PC-9 (cell line): ENCODE measurements at places on chromosomes 1 and 21. TPM values are rescaled to one million over a fixed set of nuclear protein-coding genes. Genes with fewer than 3 reads are reported as not detected.

The OR2T8 gene
- total RNA-seq: not detected in 2 replicates

The GPR37L1 gene
- 0.30 and 0.33 TPM in 2 replicates for total RNA-seq

GRCh38 chr1:71542155-71542554 lies 461.3 kb upstream of the ZRANB2 start:
- no peak for DNase-seq

The CRNN gene
- not detected in 2 replicates for total RNA-seq

GRCh38 chr1:245337829-245338484 lies 183.2 kb downstream of the KIF26B start:
- no peak for DNase-seq

DNA sequence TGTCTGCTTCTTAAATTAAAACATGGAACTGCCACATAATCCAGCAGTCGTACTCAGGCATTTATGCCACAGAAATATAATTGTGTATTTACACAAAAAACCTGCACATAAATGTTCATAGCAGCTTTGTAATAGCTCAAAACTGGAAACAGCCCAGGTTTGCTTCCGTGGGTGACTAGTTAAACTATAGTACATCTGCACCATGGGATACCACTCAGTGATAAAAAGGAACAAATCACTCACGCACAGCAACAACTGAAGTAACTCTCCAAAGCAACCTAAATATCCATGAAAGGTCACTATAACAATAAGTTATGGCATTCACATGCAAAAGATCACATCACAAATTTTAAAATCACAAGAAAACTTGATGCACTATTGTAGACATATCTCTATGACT lies 64.4 kb downstream of the KCNT2 start:
- DNase-seq: no peak

The RHOU gene
- total RNA-seq: not detected in 2 replicates

DNA sequence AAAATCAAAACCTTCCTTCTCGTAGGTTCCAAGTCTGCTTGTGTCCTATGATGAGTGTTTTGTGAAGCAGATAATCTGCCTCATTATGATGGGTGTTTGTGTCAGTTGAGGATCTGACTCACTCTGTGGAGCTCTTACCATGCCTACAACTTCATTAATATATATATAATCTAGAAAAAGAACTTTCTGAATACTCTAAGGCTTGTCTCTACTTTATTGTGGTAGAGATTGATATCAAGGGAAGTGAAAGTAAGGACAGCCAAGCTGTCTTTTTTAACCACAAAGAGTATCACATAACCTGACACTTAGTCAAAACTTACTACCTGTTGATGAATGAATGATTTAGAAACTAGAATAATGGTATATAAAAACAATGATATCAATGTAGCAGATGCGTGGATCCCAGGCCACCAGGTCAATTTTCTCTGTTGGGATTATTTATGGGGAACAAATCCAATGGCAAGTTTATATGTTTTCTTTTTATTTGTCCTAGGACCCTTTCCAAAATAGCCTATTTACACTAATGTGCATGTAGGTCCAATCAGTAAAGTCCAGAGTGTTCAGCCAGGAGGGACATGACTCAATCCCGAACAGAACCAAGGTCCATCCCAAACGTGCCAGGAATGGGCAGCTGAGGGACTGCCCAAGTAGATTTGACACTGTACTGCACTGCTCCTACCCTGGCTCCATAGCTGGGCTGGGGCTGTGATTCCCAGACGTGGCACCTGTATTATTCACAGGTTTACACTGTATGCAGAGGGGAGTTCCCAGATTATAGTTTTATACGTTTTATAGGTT lies 182.3 kb upstream of the GREM2 start:
- DNase-seq: no peak

The LCE3E gene
- total RNA-seq: not detected in 2 replicates

The HAO2 gene
- not detected in 2 replicates for total RNA-seq

The COQ8A gene
- total RNA-seq: 32.9 and 37.9 TPM in 2 replicates

The CLCA1 gene
- total RNA-seq: not detected in 2 replicates

- DNase-seq: no peak
Observed at GRCh38 chr1:186152227-186152619, 222.8 kb downstream of the TPR start.

DNA sequence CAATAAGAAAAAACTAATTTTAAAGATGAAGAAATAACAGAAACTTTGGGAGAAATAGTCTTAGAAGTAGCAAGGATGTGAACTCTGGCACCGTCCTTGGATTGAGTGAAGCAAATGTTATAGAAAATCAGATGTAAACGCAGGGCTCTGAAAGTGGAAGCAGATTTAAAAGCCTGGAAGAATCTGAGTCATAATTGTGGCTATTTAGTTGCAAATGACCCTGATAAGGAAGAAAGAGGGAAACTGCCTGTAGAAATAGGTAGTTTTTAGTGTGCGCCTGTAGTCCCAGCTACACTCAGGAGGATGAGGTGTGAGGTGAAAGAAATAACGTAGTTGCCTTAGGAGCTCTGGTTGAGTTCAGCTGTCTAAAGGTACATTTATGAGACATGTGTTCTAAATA lies 101.0 kb downstream of the NGF start:
- DNase-seq: no peak

- DNase-seq: no peak
Observed at GRCh38 chr1:32885676-32886003, 651 bp upstream of the HPCA start.

The LACTBL1 gene
- total RNA-seq: 0.28 and 0.60 TPM in 2 replicates

The CHIA gene
- total RNA-seq: not detected in 2 replicates

- no peak for DNase-seq
Observed at GRCh38 chr1:58768971-58769808, 14.7 kb downstream of the JUN start.

The SLC9C2 gene
- not detected in 2 replicates for total RNA-seq

- DNase-seq: no peak
Observed at GRCh38 chr1:155107309-155108264, 20.1 kb upstream of the EFNA1 start.

DNA sequence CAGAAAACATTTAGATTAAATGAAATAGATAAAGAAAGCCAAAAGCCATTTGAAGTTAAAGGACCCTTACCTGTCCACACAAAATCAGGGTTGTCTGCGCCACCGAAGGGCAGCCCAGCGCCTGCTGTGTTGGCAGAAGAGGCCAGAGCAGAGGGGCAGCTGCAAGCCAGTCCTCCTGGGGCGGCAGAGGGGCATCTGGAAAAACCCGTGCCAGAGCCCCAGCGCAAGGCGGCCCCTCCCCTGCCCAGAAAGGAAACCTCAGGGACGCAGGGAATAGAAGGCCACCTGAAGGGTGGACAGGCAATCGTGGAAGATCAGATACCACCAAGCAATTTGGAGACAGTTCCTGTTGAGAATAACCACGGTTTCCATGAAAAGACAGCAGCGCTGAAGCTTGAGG lies 10.7 kb downstream of the NDUFV3 start:
- DNase-seq: no peak

The ELF3 gene
- total RNA-seq: 295 and 318 TPM in 2 replicates

- no peak for DNase-seq
Observed at GRCh38 chr1:6813165-6813564, 27.9 kb downstream of the CAMTA1 start.

GRCh38 chr1:115838431-115839028 lies 2.4 kb downstream of the NHLH2 start:
- DNase-seq: no peak

DNA sequence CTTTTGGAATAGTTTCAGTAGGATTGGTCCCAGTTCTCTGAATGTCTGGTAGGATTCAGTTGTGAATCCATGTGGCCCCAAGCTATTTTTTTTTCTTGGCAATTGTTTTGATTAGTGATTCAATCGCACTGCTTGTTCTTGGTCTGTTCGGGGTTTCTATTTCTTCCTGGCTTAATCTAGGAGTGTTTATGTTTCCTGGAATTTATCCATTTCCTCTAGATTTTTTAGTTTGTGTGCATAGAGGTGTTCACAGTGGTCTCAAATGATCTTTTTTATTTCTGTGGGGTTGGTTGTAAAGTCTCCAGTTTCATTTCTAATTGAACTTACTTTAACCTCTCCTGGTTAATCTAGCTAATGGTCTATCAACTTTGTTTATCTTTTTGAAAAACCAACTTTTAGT lies 117.6 kb downstream of the NME7 start:
- DNase-seq: no peak

DNA sequence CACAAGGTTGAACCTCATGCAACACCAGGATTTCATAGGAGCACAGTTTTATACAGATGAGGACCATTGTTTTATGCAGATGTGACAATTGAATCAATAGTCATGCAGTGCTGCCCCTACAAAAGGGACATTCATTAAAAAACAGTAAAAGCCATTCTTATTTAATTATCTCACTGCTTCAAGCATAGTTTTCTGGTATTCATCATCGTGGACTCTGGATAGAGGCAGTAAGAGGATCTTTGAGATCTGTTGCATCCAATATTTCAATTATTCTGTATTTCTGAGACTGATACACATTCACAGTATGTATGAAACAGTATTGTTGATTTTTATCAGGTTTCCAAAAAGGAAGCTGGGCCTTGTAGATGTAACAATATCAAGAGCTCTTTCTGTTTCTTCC lies 237.6 kb downstream of the RYR2 start:
- no peak for DNase-seq

The KCNK1 gene
- total RNA-seq: 57.6 and 60.6 TPM in 2 replicates

DNA sequence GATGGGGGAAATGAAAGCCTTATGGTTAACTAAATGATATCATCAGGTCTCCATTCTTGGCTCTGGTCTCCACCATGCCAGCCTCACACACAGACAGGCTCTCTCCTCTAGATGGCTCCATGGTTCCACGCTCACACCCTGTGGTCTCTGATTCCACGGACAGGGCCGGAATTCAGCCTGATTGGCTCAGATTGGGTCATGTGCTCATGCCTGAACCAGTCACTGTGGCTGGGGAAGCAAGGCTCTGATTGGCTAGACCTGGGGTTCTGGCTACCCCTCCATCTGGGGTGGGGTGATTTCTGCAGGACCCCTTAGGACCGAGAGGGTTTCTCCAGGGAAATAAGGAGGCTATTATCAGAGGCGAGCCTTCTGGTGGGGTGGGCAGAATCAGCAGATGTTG lies 277.0 kb downstream of the PTPRU start:
- DNase-seq: peak; percentile 54

The TOR1AIP1 gene
- 23.5 and 24.4 TPM in 2 replicates for total RNA-seq

The PLXNA2 gene
- 10.2 and 15.6 TPM in 2 replicates for total RNA-seq

The RYR2 gene
- not detected in 2 replicates for total RNA-seq

The OLFML3 gene
- 0.45 and 0.52 TPM in 2 replicates for total RNA-seq

DNA sequence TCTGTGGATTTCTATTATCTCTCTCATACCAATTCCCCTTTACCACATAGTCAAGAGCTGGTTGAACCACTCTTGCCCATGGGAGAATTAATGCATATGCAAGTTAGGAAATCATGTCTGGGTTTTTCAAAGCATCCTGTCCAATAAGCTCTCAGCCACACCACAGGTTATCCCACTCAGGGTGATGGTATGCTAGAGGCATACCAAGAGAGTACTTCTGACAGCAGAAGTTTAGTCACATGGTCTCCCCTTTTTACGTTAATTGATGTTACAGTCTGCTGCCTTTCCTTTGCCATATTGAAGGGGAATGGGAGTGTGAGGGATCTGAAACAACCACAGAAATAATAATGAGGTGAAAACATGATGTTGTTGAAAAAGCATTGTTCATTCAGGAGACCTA lies 135.8 kb upstream of the PBX1 start:
- DNase-seq: no peak

The KMO gene
- total RNA-seq: 0.07 TPM in 1 of 2 replicates, not detected in the other

DNA sequence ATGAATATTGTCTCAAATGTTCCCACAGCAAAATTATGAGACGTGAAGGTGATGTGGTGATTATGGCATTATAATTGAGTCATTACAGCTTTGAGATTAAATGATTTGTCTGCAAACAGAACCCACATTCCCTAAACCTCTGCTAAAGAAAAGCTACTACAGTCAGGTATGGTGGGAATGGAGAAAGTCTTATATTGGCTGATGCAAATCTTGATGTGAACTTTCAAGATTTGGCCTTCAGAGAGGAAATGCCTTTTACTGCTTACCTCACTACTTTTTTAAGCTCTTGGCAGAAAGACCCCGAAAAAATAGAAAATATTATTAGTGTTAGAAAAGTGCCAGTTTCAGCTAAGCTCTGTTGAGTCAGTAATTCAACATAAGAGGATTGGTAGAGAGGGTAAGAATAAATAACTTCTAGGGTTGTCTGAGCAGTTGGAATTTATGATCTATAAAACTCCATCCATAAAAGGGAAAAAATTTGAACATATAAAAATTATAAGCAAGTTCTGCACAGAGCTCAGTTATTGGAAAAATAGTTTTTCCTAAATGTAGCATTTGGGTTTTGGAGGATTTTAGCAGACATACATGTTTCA lies 47.8 kb upstream of the RGS5 start:
- DNase-seq: no peak

The FAM177B gene
- total RNA-seq: not detected in 2 replicates

- DNase-seq: no peak
Observed at GRCh38 chr1:39214998-39215873, 10.7 kb downstream of the MACF1 start.

DNA sequence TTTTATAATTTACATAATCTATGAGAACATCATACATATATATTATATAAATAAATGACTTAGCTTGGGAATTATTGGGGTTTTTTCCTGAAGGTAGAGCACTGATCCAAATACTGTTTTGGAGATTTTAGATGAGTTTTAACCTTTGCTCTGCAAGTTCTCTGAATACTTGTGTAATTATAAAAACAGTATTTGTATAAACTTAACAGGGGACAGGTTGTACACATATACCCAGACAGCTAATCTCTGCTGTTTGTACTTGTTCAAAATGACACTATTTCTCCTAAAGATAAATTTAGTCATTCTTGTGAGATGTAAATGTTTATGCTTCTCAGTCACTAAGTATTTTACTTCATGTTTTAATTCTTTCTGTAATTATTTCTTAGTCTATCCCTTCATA lies 8.7 kb downstream of the AGL start:
- no peak for DNase-seq

- DNase-seq: no peak
Observed at GRCh38 chr21:34782506-34783360, 113.9 kb downstream of the CLIC6 start.

GRCh38 chr1:19074361-19074901 lies 118.0 kb upstream of the IFFO2 start:
- no peak for DNase-seq

- no peak for DNase-seq
Observed at GRCh38 chr1:1206376-1206965, at the start of gene TNFRSF18. TNFRSF18 (minus strand) TSS chr1:1206592; CDS start chr1:1206571, 21 bp downstream.

The PEX19 gene
- total RNA-seq: 50.1 and 52.5 TPM in 2 replicates

The HHIPL2 gene
- total RNA-seq: 14.0 and 18.7 TPM in 2 replicates
